ENCODE measurements at places on chromosomes 1 and 21.

DNA sequence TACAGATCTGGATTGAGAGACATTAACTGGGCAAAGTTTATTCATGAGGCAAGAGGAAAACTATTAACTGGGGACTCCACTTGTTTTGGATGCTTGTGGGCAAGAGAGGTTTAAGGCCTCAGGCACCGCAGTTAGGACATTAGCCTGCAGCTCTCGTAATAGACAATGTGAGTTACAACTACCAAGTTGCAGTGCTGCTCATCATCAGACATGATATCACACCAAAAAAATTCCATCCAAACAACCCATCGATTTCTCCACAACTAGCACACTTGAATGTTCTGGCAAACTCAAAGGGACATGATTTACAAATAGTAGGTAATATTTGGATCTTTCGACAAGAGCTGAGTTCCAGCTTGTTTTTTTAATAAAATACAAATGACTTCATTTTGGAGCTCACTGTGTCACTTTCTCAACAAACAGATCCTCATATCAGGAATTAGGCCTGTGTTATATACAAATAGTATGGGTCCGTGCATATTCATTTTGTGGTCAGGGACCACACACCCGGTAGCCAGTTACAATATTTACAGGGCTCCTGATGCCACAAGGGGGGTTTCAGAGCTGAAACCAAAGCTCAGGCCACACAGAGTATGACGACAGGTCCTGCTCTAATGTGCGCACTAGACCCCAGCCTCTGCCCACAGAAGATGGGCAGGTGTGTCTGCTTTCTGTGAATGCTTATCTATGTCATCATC, 128.0 kb downstream of the TGFBR3 start:
- no peak for DNase-seq

DNA sequence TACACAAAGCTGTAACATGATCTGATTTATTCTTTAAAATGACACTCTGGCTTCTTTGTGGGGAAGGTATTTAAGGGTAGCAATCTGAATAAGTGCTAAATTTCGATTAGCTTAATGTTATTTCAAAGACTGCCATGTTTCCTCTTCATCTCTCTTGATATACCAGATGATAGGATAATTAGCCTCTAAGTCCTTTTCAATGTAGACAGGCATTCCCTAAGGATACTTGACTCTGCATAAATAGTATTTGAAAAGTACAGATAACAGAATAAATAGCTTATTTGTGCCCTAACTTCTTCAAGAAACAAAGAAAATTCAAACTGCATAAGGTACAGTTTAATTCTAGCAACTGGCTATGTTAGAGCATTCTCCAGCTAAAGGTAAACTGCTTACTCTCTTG, 46.2 kb downstream of the ARHGAP29 start:
- DNase-seq, result no peak

GRCh38 chr1:83515578-83516154, 483.3 kb downstream of the TTLL7 start:
- DNase-seq, result no peak

- DNase-seq, result no peak
Measured at GRCh38 chr1:30684881-30685795, 38.2 kb downstream of the MATN1 start.

GRCh38 chr1:169682071-169682470, 29.3 kb downstream of the SELL start:
- no peak for DNase-seq

- DNase-seq, result no peak
Measured at GRCh38 chr1:93453911-93454310, 6.0 kb downstream of the FNBP1L start.

DNA sequence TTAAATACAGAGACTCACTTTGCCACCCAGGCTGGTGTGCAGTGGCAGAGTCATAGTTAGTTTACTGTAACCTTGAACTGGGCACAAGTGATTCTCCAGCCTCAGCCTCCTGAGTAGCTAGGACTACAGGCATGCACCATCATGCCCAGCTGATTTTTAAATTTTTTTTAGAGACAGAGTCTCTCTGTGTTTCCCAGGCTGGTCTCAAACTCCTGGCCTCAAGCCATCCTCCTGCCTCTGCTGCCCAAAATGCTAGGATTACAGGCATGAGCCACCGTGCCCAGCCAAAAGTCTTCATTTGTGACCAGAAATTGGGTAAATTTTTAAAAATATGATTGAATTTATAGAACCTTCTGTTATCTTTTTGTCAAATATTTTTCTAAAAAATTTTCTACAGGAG, 17.9 kb upstream of the TARS2 start:
- no peak for DNase-seq

GRCh38 chr1:88802950-88803349, 88.4 kb downstream of the GTF2B start:
- DNase-seq, result no peak

GRCh38 chr1:200751717-200752116, 13.0 kb downstream of the CAMSAP2 start:
- no peak for DNase-seq
